ENCODE measurements at places on chromosomes 16 and 17.
A peak's percentile ranks its signal among the peaks of the same experiment; 100 is the strongest.

DNA sequence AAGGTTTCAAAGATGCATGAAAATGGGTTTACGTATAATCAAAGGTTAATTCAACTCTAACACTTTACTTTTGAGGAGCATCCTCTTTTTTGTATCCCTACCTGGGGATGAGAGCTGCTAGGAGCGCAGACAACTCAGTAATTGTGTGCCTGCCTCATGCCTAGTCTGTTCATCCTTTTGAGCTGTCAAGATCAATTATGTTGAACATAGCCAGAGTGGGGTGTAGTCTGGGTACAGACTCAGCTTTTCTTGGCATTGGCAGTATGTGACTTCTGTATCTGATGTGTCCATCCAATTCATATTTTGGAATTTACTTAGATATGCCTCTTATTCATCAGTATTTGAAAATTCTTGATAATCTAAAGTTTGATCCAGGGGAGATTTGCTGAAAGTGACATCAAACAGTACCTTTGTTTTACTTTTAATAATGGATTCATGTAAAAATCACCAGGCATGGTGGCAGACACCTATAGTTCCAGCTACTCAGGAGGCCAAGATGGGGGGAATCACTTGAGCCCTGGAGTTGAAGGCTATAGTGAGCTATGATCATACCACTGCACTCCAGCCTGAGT lies 24.1 kb downstream of the PRKCA start:
- no peak for DNase-seq

DNA sequence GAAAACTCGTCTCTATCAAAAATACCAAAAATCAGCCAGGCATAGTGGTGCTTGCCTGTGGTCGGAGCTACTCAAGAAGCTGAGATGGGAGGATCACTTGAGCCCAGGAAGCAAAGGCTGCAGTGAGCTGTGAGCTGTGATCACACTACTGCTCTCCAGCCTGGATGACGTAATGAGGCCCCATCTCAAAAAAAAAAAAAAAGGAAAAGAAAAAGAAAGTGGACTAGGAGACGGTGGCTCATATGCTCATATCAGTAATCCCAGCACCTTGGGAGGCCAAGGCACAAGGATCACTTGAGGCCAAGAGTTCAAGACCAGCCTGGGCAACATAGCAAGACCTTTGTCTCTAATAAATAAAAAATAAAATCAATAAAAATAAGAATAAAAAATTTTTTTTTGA lies 8.8 kb upstream of the SUMO2 start:
- no peak for DNase-seq

DNA sequence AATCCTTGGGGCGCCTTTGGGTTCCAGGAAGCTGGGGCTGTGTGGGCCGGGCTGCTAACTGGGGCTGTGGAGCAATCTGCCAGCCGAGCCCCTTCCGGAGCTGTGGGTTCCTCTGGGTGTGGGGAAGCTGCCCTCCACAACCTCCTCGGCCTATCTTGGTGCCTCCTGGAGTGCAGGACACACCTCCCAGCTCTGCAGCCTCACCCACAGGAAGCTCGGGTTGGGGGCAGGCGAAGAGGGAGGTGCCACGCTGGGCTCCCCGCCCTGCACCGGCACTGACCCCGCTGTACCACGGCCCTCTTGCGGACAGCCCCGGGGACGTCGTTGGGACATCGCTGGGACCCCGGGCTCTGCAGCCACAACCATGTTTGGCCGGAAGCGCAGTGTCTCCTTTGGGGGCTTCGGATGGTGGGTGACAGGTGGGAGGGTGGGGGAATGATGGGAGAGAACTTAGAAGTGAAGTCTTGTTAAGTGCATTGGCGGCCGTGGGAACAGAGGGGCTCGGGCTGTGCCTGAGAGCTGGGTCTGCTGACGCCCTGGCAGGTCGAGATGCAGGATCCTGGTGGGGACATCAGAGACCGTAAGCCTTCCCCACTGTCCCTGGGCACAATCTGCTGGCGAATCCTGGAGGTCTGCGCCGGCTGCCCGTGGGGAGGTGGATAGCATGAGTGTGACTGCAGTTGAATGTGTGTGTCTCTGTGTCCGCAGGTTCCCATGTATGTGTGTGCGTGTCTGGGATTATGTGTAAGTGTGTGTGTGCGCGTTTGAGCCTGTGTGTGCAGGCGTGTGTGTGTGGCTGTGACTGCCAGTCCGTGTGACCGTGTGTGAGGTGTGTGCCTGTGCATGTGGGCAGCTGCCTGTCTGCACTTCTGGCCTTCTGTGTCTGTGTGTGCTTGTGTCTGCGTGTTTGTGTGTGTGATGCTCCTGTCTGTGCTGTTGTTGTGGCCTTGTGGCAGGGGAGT lies at the start of gene RAP1GAP2:
Gene RAP1GAP2, plus strand, starts transcription at position 275 of the 962 bp plus-strand sequence. Its CDS starts 90 bp downstream, at position 365.
- DNase-seq, result no peak

DNA sequence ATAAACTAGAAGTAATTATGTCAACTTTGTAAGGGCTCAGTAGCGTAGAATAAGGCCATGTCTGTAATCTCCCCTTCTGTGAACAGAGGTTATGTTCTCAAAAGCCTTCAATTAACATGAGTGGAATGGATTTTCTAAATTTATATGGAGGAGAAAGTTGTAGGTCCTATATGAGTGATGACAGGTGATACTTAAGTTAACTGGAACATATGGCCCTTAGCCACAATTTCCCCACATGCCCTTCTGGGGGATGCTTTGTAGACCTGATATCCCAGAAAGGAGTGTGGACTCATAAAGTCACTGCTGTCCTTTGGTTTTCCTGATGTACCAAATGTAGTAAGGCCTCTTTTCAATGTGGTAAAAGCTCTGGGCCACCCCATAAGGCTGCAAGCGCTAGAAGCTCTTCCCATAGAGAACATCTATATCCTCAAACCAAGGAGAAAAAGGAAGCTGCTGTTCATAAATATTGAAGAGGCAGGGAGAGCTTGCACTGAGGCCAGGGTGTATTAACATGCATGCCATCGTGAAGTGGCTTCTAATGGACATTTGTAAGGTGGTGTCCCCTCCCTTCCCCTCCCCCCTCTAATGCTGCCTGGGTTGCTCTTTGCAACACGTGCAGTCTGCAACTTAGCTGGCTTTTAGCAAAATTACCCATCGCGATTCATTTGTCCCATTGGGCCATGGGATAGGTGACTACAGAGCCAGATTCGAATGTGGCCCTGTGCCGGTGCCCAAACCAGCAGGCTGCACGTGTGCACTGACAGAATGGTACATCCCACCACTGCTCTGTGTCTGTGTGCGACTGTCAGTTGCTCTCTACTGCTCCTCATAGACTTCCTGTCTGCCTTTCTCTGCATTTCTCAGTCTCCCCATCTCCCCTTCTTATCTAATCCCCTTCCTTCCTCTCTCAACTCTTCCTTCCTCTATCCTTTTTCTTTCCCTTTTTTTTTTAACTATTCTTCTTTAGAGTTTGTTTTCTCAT lies 269.0 kb downstream of the WWOX start:
- DNase-seq, result no peak

DNA sequence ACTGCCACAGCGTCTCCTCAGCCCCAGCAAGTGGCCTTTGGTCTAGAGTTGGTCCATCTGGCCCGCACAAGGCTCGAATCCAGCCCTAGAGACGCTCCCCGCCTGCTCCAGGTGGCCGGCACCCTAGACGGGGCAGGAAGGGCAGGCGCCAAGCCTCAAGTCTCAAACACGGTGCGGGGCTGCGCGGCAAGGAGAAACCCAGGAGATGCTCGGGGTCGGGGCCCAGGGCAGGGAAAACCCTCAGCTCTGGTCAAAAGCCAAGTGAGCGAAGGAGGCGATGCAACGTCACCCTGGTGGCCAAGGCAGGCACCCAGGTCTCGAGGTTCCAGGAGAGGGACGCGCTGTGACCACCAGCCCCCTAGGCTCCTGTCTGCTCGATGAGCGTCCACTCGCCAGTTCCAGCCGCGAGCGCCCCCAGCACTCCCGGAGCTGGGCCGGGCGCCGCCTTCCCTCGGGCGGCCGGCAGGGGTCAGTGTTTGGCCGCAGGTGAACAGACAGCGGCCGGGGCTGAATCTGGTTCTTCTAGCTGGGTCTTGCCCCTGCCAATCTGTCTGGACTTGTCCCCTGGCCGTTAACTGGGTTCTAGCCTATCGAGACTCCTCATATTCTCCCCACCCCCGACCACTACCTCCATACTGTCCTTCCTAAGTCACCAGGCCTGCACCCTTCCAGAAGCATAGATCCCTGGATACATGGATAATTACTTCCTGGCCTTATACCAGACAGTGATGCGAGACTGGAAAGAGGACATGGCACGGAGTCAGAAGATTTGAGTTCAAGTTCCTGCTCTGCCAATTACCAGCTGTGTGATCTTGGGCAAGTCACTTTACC lies 44.0 kb downstream of the PRAC1 start:
- DNase-seq, result peak; percentile 68

DNA sequence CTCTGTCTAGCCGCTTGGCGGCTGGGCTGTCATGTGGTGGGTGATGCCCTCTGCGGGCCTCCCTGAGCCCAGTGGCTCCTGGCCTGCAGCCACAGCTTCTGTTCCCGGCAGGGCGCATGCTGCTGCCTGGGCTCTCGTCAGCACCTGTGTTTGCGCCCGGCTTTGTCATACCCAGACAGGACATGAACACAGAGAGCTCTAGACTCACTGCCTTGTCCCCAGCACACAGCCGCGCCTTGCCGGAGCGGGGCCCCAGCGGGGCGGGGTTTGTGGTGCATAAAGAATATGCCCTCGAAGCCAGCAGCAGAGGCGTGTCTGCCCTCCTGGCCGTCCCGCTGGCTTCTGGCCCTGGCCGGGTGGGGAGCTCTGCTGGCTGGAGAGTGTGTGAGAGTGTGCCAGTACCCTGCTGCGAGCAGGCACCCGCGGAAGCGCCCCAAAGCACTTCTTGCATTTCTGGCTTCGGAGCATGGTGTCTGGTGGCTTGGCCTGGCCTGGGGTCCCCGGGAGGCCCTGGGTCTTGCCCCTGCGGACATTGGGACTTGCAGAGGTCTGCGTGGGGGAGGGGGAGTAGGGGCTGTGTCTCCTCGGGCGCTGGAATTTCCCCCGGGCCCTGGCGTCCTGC lies 14.4 kb downstream of the ASPSCR1 start:
- no peak for DNase-seq

GRCh38 chr16:440627-441026 lies 15.2 kb downstream of the RAB11FIP3 start:
- DNase-seq, result no peak

DNA sequence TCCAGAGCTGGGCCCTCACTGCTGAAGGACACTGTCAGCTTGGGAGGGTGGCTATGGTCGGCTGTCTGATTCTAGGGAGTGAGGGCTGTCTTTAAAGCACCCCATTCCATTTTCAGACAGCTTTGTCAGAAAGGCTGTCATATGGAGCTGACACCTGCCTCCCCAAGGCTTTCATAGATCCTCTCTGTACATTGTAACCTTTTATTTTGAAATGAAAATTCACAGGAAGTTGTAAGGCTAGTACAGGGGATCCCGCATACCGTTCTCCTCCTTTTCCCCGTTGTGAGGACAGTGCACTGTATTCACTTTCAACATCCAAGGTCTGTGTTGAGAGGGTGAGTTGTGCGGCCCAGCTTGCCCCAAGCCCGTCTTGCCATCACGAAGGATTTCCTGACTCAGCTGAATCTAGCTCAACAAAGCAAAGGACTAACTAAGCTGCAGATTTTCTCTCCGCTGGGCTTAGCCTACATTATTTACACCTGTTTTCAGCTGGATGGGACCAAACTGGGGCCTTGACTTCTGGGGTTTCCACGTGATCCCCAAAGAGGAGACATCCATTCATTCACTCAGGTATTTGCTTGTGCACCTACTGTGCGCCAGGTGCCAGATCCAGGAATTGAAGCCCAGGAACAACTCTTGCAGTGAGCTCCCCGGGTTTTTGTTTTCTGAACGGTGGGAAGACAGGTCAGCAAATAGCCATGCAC lies 5.2 kb upstream of the TMEM235 start:
- no peak for DNase-seq

DNA sequence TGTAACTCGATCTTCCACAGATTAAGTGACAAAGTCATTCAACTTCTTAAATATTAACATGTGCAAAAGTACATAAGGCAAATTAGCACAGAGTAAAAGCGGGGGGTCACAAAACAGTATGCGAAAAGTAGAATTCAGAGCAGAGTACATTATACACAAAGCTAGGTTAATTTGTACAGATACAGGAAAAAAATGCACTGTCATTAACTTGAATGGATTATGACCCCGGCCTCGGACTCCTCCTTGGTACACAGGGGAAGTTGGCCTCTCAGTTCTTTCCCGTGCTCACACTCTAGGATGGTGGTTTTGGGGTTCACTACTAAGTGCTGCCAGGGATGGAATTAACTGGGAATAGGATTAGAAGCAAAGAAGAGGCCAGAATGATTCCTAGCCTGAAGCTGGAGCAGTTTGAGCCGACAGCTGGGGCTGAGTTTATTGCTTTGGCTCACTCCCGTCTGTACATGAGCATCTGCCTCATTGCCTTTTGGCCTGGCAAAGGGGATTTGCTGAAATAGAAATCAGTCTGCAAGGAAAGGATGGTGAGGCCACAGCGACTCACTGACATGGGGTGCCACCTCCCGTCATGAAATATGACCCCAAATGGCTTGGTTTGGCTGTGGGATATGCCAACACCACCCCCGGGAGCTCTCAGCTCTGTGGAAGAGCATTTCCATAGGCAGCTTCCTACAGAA lies 23.6 kb downstream of the NTN1 start:
- DNase-seq, result no peak

- DNase-seq, result no peak
These were observed 380.9 kb downstream of the SOX9 start for GRCh38 chr17:72501404-72502370.

GRCh38 chr17:15265131-15265530 lies at the start of gene PMP22:
Gene PMP22 (minus strand): TSS chr17:15265326. CDS start chr17:15260727, 4,599 bp downstream.
- no peak for DNase-seq

- DNase-seq, result no peak
These were observed 96.9 kb downstream of the SKAP1 start for GRCh38 chr17:48333034-48333530.

- DNase-seq, result no peak
These were observed 18.1 kb upstream of the TAC4 start for GRCh38 chr17:49866019-49866380.

Measured in GM18507 (cell line).